ENCODE measurements at places on chromosomes 5 and 9. TPM values are rescaled to one million over a fixed set of nuclear protein-coding genes. Genes with fewer than 3 reads are reported as not detected.

GRCh38 chr9:125998837-125999503, 251.8 kb downstream of the PBX3 start:
- no peak for DNase-seq

DNA sequence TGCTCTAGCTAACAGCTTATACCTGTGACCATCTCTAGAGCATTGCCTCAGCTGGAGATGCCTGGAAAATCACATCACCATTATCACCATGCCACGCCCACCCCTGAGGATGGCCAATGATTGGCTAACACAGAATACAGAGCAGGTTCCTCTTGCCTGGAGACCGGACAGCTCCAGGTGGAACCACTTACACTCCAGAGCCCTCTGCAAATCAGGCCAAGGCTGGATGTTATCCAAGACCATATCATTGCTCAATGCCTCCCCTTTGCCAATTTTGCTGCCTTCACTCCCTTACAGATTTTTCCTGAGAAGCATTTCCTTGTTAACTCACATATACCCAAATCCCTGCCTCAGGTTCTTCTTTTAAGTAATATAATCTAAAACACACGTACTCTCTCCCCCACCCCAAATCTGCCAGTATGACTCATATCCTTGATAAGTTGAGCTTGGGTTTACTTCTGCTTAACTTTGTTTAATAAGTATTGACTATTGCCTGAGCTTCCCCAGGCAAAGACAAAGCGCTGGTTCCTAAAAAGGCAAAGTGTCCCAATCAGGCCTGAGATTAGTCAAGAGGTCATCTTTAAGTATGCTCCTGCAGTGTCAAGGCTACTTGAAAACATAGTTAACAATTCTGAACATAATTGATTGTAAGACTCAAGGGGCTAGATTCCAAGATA, 309.6 kb downstream of the EPB41L4A start:
- peak; percentile 18 for DNase-seq

- no peak for DNase-seq
These were observed 276.6 kb downstream of the GADD45G start for GRCh38 chr9:89881431-89881830.

GRCh38 chr9:134344068-134344799, 18.0 kb downstream of the RXRA start:
- no peak for DNase-seq

DNA sequence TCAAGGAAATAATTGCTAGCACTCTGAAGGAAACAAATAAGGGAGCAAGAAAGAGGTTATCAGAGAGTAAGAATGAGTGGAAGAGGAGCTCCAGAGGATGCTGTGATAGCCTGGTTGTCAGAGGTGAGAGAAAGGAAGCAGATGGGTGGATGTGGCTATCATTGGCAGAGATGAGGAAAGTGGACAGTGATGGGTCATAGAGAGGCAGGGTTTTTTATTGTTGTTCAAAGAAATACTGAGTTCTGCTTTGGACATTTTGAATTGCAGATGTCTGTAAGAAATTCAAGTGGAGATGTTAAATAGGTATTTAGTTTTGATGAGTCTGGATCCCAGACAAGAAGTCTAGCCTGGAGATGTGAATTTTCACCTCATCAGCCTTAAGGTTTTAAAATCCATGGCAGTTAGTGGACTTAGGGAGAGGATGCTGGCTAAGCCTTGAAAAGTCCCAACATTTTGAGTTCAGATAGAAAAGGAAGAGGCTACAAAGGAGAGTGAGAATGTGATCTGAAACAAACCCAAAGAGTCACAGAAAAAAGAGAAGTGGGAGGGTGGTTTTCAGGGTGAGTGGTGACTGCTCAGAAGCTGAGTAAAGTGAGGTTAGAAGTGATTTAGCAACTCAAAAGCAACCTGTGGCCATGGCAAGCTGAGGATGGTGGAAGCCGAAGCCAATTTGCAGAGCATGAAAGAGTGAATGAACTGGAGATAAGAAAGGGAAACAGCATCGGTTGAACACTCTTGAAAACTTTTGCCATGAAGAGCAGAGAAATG, 50.4 kb downstream of the PPIC start:
- DNase-seq, result no peak

- DNase-seq, result no peak
These were observed 346.7 kb upstream of the KLF4 start for GRCh38 chr9:107836300-107836699.

ORM1 gene
- total RNA-seq, result not detected

Data from colonic mucosa (tissue), 4 donors.